Activated naive CD4-positive, alpha-beta T cell (primary cell): ENCODE measurements at places on chromosomes 2 and 18.

GRCh38 chr2:5699963-5700362 is 7.8 kb downstream of the SOX11 start:
- DNase-seq: no peak

DNA sequence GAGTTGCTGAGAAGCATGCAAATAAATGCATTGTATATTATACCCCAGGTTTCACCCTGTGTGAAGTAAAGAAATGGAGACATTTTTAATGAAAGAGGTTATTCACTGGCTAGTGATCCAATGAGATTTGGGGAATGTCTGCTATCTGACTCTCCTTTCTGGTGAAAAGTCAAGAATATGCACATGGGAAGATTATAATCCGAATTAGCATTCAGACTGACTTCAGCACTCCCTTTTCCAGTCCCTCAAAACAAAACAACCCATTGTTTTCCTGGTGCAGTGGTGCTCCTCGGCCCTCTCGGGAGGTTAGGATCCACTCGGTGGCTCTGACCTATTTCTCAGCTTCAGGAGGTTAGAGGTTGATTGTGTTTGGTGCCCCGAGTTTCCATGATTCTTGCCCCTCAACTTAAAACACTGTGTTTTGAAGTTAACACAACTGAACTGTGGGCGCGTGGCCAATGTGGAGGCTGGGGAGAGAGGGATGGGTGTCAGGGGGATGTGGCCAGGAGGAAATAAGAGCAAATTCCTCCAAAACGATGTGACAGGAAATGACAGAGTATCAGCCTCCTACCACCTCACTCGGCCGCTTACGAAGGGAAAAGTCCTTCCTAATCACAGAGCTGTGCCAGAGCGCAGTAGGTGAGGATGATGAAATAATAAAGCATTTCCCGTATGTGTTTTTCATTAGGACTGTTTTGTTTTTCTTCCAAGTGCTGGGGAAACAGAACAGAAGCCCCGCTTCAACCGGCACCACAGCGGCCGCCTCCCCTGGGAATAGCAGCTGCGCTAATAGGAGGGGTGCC is 440.1 kb downstream of the MTX2 start:
- DNase-seq: no peak

DNA sequence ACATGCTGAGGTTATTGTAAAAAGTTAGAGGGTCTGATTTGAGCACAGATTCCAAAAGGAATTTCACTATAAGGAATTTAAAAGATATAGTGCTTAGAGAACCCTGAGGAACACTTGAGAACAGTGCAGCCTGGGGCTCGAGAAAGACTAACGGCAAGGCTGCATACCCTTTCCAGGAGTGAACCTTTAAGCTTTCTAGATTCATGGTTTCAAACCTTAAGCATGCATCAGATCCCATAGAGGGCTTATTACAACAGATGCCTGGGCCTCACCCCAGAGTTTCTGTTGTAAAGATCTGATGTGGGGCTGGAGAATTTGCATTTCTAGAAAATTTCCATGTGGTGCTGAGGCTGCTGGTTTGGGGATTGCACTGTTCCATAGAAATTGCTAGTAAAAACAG is 90.5 kb upstream of the IL1R2 start:
- no peak for DNase-seq

- DNase-seq: no peak
Measured at GRCh38 chr2:28510184-28510583, 14.3 kb downstream of the PLB1 start.

GRCh38 chr2:44933434-44933951 is 8.0 kb upstream of the SIX3 start:
- no peak for DNase-seq

- no peak for DNase-seq
Measured at GRCh38 chr2:101859604-101860003, 132.2 kb upstream of the IL1R2 start.

DNA sequence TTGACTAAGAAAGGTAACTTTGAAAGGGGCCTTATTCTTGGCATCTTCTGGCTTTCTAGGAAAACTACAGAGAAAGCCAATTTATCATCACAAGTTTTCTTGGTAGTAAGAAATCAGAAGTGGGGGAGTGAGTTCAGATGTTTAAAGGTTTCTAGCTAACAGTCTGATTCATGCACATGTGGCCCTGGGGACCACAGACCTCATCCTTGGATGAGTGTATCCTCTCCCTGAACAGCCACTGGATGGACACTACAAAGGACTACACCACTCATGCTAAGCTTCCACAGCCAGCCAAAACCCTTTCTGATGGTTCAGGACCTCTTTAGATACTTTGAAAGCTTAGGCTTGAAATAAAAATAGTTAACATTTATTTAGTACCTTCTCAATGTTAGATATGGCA is 218.3 kb upstream of the STK17B start:
- DNase-seq: no peak

DNA sequence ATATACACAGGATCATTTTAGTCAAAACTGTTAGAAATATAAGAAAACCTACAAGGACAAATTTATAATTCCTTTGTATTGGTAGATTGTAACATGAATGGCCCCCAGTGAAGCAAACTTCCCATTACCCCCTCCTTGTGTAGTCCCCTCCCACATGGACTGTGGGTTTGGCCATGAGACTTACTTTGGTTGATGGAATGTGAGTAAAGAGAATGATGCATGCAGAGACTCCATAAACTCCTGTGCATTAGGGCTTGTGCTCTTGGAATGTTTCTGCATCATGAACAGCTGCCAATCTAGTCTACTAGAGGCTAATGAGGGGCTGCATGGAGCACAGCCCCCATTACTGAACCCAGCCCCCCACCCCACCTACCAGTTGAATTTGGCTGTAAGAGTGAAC is 8.3 kb upstream of the TGFA start:
- no peak for DNase-seq

DNA sequence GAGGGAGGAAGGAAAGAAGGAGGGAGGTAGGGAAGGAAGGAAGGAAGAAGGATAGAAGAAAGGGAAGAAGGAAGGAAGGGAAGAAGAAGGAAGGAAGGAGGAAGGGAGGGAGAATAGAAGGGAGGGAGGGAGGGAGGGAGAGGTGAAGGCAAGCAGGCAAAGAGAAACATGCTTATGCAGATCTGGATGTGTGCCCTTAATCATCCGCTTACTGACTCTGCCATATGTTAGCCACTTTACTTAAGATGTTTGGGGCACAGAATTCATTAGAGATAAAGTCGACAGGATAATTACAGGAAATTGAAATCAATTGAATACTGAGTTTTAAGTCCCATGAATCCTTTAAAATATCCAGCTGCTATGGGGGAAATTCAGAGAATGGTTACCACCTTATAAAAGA is 334.2 kb downstream of the GRB14 start:
- no peak for DNase-seq

DNA sequence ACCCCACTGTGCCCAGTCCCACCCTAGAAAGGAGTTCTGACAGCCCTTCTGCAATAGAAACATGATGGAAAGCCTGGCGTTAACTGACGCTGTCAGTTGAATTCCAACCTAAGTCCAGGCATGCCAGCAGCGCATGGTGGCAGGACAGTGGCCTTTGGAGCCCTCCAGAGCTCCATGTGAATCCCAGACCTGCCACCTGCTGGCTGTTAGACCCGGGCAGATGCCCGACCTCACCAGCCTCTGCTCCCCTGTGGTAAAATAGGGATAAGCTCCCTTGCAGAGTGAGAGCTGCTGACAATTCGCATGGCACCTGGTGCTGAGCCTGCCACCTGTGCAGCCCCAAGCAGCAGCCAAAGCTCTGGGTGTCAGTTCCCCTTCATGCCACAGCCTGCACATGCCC is 138.6 kb downstream of the LOXHD1 start:
- no peak for DNase-seq

GRCh38 chr18:3281456-3282400 is 19.8 kb downstream of the MYL12B start:
- no peak for DNase-seq

DNA sequence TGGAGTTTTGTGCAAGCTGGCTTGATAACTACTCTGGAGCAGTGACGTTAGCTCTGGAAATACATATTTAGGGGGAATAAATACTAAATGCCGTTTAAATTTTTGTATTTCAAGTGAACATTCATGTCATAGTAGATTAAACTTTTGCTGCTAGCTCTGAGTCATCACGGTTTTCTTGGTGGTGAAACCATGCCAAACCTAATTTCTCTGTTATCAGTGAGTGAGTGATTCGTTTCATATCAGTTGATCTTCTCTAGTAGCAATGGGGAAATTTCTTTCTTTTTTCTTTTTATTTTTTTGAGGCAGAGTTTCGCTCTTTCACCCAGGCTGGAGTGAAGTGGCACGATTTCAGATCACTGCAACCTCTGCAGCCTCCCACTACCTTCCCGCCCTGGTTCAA is 211.1 kb downstream of the PTPRM start:
- DNase-seq: no peak

- DNase-seq: no peak
Measured at GRCh38 chr2:160494201-160494644, 616 bp upstream of the RBMS1 start.

DNA sequence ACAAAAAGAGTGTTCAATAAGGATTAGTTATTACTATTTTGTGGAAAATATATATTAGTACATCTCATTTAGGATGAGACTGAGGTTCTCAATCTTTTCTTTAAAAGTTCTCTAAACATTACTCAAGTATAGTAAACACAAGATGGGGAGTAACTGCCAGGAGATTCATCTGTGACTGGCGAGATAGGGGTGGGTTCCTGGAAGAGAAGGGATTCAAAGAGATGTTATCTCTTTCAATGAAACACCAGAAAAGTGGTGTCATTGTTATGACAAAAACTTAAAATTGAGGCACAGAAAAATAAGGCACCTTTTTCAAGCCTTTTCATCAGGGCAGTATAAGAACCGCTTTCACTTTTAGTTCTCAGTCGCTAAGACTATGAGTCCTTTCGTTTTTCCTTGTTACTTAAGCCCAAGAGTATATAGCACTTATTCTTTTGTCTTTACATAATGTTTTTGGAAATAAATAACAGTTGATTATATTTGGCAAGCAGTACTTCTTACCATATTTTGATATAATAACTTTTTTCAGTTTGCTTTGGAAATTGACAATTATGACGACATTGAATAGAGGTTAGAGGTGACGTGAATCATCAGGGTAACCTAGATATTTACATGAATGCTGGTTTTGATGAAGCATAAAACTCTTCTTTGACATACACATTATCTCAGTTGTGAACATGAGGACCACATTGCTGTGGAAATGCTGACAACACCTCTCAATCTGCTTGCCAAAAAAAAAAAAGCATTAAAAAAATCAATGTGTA is 393.9 kb upstream of the TCF4 start:
- DNase-seq: no peak

- DNase-seq: no peak
Measured at GRCh38 chr2:127561371-127561770, 25.9 kb downstream of the MYO7B start.

DNA sequence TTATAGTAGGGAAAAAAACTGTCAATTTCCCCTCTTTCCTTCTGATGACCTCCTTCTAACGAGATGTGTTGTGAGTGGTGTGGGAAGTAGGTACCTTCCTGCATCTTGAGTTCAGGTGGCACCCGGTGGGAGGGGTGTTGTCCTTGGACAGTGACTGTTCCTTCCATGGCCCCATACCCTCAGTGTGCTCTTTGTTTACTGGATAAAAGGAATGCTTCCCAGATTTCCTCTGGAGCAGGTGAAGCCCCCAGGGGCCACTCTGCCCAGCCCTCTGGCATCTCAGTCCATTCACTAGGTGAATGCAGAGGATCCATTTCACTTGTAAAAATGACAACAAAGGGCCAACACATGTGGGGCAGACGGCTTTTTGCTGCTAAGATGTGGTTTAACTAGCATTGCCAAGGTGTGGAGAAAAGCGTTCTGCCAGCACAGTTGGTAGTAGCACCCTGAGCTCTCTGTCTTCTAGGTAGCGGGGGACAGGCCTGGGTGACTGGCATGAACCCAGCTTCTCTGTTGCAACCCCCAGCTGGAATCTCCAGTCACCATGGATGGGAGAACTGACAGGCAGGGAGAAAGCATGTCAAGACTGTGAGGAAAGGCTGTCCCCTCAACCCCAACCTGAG is 6.9 kb downstream of the GDF7 start:
- DNase-seq: no peak

- DNase-seq: no peak
Measured at GRCh38 chr2:116073731-116074130, 1631.3 kb downstream of the DPP10 start.

DNA sequence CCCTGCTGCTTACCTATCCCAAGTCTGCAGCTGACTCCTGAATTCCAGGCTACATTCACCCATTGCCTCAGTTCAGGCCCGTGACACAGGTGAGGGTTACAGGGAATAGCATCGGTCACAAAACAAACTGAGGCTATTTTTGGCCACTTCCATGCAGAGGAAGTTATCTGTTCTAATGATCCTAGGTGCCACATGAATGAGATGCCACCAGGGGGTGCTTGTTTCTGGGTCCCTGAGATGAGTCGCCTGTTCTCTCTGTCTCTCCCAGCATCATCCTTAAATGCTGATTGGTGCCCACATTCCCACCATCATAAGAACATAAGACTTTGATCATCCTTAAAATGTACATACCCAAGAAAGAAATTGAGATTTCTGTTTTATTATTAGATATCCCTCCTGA is 119.0 kb upstream of the CELF4 start:
- DNase-seq: no peak

DNA sequence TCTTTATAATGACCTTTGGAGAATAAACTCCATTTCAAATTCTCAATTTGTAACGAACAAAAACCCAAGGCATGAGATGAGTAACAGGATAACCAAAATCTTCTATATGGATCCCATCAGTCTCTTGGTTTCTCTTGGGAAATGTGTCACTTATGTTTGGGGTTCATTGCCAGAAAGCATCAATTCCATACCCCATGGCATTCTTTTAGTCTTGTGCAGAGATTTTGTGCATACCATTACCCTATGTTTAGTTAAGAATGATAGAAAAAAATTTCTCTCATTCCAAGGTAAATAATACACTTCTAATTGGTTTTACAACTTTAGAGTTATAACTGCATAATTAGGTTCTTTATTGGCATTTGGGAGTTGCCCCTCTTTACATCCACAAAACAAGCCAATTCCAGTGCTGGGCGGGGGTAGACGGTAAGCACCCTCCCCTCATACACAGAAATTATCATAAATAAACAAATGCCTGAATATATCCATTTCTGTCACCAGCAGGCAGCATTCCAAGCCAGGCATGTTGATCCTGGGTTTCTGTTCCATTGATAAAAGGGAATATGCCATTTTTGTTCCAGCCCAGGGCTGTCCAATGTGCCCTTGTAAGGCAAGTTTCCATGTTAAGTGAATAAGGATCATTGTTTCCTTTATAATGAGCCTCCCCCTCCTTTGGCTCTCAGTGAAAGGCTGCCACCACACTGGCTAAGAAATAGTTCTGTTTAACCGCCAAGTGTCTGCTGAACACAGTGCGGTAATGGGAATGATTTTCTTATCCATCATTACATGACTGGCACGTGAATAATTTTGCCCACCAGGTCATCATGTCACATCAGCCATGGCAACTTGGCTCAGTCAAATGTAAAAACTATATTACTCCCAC is 680.1 kb upstream of the ZEB2 start:
- DNase-seq: no peak
